A172 (cell line): ENCODE measurements at places on chromosomes 3 and 15. TPM values are rescaled to one million over a fixed set of nuclear protein-coding genes. Genes with fewer than 3 reads are reported as not detected.
A peak's percentile ranks its signal among the peaks of the same experiment; 100 is the strongest.

Gene LRRN1
- 2.1 and 7.7 TPM in 2 replicates for total RNA-seq

Gene AGTR1
- not detected in 2 replicates for total RNA-seq

Gene GOLGA8S
- total RNA-seq, result not detected in 2 replicates

Gene RARRES1
- not detected in 2 replicates for total RNA-seq

Gene SAMD7
- total RNA-seq, result not detected in 2 replicates

Gene CFAP20DC
- total RNA-seq, result 6.5 and 6.8 TPM in 2 replicates

Gene NECTIN3
- 42.2 and 51.4 TPM in 2 replicates for total RNA-seq

Gene CASR
- total RNA-seq, result not detected in 2 replicates

Gene ENTPD3
- total RNA-seq, result not detected in 2 replicates

Gene TMEM43
- 117 and 132 TPM in 2 replicates for total RNA-seq

GRCh38 chr3:72664184-72664975 lies 183.9 kb downstream of the SHQ1 start:
- DNase-seq, result no peak

DNA sequence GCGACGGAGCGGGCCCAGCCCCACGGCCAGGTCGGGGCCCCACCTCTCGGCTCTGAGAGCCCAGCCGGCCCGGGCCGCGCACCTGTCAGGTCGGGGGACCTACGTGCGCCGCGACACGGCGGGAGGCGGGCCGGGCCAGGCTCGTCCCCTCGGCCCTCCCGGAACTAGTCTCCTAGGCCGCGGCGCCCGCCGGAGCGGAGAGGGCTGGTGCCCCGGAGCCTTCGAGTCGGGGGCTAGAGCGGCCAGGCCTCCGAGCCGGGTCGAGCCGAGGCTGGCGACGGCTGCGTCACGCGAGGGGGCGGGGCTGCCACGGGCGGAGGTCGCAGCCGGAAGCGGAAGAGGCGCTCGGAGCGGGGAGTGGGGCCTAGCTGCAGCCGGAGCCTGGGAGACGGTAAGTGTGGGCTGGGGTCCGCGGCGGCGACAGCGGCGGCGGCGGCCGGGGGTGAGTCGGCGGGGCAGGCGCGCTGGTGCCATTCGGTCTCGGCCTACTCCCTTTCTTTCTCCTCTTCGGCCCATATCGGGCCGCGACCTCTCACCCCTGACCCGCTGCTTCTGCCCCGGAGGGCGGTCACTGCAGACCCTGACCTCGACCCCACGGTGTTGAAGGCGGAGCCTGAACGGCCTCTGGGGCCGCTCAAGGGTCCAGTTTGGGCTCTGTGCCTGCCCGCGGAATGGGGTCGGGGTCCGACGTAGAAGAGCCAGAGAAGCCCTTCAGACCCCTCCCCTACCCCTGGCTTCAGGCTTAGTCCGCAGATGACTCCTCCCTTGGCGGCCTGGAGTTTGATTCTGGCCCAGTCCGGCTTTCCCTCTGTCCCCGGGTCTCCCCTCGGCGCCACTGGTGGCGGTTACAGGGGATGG lies at the start of gene CLK3:
Gene CLK3 (plus strand): TSS at position 329 of the 858 bp plus-strand sequence. CDS start 3,361 bp downstream, outside the sequence.
- peak; percentile 73 for DNase-seq

DNA sequence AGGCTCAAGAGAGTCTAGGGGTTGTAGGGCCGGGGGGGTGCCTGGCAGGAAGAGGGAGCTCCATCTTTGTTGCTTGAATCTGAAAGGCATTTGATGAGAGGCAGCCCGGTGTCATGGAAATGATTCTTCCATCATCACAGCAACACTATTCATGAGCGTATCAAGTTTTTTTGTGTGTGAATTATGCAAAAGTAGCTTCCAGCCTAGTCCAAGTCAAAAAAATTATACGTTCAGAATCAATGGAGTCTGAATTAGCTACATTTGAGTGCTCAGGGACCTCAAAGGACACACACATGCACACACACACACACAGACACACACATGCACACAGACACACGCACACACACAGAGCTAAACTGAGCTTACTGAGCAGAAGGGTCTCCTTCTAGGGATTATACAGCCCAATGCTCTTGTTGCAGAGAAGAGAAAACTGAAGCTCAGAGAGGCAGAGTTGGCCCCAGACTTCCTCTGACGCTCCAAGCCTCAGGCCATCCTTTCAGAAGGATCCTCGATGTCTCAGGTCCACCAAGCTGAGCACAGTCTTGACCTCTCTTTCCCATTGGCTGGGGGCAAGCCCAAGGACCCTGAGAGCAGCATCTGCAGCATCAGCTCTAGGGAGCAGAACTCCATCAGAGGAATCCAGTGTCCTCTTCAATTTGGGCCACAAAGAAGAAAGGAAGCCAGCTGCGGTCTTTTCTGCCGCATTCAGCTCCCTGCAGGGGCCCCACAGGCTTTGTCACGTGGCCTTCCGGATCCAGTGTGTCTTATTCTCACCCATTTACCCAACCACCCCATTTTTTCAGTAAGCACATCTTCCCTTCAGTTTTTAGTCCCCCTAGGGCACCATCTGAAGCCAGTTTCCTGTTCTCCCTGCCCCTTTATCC lies 228.0 kb downstream of the UACA start:
- DNase-seq, result no peak

DNA sequence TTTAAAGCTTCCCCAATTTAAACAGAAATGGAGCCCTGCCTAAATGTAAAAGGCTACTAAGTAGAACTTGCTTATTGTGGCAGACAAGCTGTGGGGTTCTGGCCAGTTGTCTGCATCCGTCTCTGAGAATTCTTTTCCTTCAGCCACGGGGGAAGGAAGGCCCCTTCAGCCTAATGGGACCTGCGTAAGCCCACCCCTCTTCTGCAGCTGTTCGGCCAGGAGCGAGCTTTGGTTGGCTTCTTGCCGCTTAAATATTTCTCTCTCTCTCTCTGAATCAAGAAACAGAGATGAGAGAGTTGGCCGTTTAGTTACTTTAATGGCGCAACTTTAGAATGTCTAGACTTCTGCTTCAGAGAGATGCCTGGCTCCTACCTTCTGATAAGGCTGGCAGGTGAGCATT lies 151.7 kb upstream of the PROK2 start:
- DNase-seq, result no peak

GRCh38 chr3:130340766-130341165 lies 4.7 kb upstream of the COL6A5 start:
- DNase-seq, result no peak

- DNase-seq, result no peak
Observed at GRCh38 chr3:181276358-181276896, 286.9 kb upstream of the DNAJC19 start.

- DNase-seq, result no peak
Observed at GRCh38 chr3:99506-99905, 97.1 kb upstream of the CHL1 start.

GRCh38 chr3:50447290-50447840 lies 56.1 kb downstream of the CACNA2D2 start:
- DNase-seq, result no peak

DNA sequence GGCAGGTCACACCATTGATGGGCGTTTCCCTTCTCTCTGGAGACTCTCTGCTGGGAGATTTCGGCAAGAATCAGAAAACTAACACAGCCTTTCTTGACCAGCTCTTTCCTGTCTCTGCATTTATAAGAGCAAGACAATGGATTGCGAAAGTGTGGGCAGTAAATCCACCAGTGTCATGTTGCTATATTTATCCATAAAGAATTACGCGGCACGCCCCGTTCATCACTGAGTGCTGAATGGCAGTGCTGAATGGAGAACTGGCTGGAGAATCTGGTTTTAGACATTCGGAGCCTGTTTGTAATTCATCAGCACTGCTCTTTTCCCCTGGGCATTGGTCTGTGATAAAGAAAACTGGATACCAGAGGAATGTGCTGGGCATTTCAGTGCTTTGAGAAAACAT lies 2.0 kb upstream of the CEMIP start:
- DNase-seq, result peak; percentile 49

DNA sequence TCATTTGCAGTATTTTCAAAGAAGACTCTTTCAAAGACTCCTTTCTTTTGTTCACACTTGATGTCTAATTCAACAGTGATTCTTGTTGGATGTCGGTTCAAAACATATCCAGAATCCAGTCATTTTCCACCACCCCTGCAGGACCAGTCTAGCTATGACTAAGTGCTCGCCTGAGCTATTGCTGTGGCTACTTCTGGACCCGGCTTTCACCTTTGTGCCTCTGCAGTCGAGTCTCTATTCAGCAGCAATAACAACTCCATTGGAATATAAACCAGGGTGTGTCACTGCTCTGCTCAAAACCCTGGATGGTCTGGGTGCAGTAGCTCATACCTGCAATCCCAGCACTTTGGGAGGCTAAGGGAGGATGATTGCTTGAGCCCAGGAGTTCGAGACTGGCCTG lies 55.0 kb downstream of the PRICKLE2 start:
- no peak for DNase-seq

DNA sequence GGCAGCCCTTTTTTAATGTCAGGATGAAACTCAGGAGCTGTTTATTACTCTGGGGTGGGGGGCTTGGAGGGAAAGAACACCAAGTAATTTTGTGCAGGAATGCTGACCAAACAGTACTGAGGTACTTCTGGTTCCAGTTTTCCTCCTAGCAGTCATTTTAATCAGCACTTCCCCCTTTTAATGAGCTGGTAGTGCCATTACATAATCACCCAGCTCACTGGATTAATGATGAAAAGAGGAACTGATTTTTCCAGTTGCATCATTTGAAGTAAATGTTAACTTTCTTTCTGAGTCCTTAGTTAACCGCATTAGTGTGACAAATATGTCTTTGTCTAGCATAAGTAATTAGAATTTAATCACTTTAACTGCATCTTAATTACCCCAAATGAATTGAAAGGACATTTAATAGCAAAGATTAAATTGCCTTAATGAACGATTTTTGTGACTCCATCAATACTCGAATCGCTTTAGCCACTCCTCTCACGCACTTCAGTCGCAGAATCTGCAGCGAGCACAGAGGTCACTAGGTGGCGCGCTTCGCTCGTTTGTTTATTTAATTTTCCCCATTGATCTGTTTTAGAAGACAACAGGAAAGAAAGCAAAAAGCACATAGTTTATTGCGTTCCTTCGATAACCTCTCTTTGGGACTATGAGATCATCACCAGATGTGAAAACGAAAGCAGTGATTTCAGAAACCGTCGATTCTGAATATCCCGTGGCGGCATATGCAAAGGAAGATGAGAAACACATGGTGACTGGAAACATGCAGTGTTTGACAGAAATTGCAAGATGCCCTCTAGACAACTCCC lies 9.8 kb downstream of the ONECUT1 start:
- DNase-seq, result peak; percentile 34

DNA sequence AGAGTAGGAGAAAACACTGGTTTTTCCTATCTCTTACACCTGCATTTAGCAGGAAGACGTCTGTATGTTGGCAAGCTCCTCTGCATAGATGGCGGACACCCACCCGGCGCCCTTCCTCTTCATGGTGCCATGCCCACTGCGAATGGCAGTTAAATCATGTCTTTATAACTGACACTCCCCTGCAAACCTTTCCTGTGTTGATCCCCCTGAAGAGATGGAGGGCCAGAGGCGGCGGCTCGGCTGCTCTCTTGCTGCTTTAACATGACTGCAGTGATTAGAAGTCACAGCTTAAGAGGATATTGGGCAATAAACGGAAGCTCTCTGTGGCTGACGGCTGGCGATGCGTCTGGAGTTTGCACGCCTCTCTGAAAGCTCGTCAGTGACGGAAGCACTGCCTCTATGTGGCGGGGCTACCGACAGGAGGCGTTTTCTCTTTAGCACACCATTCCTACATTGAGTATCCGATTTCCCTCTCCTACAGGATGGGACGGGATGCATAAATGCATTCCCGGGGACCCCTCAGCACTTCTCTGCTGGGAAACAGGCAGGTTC lies 25.5 kb upstream of the SNRPA1 start:
- no peak for DNase-seq

DNA sequence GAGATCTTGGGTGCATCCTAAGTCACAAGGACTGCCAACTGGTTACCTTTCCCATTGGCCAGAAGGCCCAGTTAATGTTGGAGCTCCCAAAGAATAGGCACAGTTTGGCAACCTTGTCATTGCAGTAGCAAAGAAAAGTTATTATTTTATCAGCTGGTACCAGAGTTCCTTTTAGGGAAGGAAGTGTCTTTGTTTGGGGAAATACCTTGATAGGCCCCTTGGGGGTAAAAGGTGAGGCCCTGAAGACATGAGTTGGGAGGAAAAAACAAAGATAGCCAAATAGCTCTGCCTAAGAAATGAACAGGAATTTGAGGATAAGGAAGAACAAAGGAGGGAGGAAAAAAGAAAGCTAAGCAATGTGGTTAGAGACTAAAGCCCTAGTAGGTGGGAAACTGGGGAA lies 85.8 kb downstream of the ANP32A start:
- DNase-seq, result no peak

DNA sequence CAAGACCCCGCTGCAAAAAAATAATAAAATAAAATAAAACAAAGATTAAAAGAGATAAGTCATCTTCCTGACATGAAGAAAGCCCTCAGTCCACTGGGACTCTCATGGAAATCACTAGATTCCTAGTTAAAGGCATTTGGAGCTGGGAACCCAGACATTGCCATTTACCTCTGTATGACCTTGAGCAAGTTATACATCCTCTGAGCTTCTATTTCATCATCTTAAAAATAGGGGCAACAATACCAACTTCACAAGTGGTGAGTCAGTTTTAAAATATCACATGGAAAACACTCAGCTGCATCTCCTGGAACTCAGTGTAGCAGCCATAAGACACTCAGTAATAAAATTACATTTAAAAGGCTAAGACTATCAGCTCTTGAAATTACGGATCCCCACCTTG lies 334.8 kb downstream of the ERC2 start:
- peak; percentile 65 for DNase-seq

- DNase-seq, result no peak
Observed at GRCh38 chr3:183513046-183513706, 42.3 kb downstream of the KLHL6 start.

DNA sequence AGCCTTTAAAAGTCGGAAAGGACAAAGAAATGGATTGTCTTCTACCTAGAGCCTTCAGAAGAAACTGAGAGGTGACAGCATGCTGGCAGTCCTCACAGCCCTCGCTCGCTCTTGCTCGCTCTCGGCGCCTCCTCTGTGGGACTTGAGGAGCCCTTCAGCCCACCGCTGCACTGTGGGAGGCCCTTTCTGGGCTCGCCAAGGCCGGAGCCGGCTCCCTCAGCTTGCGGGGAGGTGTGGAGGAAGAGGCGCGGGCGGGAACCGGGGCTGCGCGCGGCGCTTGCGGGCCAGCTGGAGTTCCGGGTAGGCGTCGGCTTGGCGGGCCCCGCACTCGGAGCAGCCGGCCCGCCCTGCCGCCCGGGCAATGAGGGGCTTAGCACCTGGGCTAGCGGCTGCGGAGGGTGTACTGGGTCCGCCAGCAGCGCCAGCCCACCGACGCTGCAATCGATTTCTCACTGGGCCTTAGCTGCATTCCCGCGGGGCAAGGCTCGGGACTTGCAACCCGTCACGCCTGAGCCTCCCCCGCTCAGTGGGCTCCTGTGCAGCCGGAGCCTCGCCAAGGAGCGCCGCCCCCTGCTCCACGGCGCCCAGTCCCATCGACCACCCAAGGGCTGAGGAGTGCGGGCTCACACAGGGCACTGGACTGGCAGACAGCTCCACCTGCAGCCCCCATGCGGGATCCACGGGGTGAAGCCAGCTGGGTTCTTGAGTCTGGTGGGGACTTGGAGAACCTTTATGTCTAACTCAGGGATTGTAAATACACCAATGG lies 953.8 kb upstream of the GBE1 start:
- DNase-seq, result no peak

GRCh38 chr3:127820221-127820825 lies 2.0 kb downstream of the MGLL start:
- no peak for DNase-seq

- DNase-seq, result no peak
Observed at GRCh38 chr15:50017522-50017921, 101.5 kb downstream of the ATP8B4 start.

GRCh38 chr3:112459750-112460149 lies 39.5 kb downstream of the BTLA start:
- no peak for DNase-seq

GRCh38 chr15:97045666-97046421 lies 715.3 kb downstream of the NR2F2 start:
- DNase-seq, result no peak

GRCh38 chr3:135125171-135125801 lies 330.2 kb downstream of the EPHB1 start:
- peak; percentile 22 for DNase-seq
